ENCODE measurements at places on chromosomes 5 and 9. TPM values are rescaled to one million over a fixed set of nuclear protein-coding genes. Genes with fewer than 3 reads are reported as not detected.

SLC28A3 gene
- total RNA-seq: not detected

PCDHA8 gene
- total RNA-seq: not detected

ZFR gene
- 58.5 TPM for total RNA-seq

UHRF2 gene
- total RNA-seq: 16.1 TPM

ITGA2 gene
- total RNA-seq: 73.0 TPM

C9orf152 gene
- not detected for total RNA-seq

CTNNAL1 gene
- 332 TPM for total RNA-seq

TAL2 gene
- total RNA-seq: not detected

MARCOL gene
- not detected for total RNA-seq

HMGXB3 gene
- total RNA-seq: 40.3 TPM

PCDHA13 gene
- total RNA-seq: 0.54 TPM

CENPH gene
- 2.6 TPM for total RNA-seq

SUSD3 gene
- 4.4 TPM for total RNA-seq

SPOCK1 gene
- total RNA-seq: 67.5 TPM

NR6A1 gene
- total RNA-seq: 1.5 TPM

CTNND2 gene
- 2.1 TPM for total RNA-seq

C5orf52 gene
- total RNA-seq: not detected

CCDC192 gene
- not detected for total RNA-seq

FRRS1L gene
- 12.1 TPM for total RNA-seq

CEL gene
- not detected for total RNA-seq

FCN2 gene
- total RNA-seq: 29.4 TPM

GKAP1 gene
- 10.2 TPM for total RNA-seq

FBLL1 gene
- total RNA-seq: not detected

BARHL1 gene
- total RNA-seq: not detected

PRRT1B gene
- total RNA-seq: not detected

GFI1B gene
- total RNA-seq: not detected

TIMD4 gene
- not detected for total RNA-seq

STC2 gene
- total RNA-seq: 0.88 TPM

CNTNAP3B gene
- 6.6 TPM for total RNA-seq

THBS4 gene
- total RNA-seq: 2.3 TPM

CDC26 gene
- total RNA-seq: 28.4 TPM

BNIP1 gene
- 15.8 TPM for total RNA-seq
